ENCODE measurements at places on chromosomes 6 and 20.

DNA sequence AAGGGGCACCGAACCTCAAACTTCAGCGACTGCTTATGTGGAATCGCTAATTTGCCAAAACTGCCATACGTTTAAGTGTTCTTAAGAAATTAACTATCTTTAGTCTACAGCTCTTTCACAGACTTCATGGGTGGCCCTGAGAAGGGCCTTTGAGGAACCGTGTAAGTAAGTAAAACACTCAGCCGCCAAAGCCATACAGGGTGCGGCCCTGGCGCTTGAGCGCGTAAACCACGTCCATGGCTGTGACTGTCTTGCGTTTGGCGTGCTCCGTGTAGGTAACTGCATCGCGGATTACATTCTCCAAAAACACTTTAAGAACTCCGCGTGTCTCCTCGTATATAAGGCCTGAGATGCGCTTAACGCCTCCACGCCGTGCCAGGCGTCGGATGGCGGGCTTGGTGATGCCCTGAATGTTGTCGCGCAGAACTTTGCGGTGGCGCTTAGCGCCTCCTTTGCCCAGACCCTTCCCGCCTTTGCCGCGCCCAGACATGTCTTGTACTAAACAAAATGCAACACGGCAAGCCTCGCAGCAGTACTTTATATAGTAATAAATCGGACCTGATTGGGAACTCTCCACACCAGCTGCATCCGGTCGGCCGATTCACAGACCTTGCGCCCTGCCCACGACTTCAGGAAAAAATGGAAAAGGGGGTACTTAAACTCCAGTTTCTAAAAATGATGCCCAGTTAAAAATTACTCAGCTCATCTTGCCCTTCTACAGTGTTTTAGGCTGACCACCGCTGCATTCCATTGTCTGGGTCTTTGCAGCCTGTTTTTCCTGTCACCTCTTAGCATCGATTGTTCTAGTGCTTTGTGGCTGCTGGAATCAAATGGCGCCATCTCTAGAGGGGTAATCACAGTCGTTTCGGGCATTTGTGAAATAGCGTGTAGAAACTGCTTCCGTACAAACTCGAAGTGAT, 38.9 kb downstream of the OR2B2 start:
- DNase-seq, result no peak

DNA sequence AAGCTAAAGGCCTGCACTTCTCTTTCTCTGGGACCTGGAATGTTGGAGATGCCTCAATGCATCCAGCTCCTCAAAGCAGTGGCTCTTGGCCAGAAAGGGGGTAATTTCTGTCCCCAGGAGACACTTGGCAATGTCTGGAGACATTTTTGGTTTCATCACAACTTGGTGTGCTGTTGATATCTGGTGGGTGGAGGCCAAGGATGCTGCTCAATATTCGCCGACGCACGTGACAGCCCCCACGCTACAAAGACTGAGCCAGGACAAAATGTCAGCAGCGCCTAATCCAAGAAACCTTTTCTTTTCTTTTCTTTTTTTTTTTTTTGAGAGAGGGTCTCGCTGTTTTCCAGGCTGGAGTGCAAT, 79.8 kb downstream of the SULF2 start:
- no peak for DNase-seq

DNA sequence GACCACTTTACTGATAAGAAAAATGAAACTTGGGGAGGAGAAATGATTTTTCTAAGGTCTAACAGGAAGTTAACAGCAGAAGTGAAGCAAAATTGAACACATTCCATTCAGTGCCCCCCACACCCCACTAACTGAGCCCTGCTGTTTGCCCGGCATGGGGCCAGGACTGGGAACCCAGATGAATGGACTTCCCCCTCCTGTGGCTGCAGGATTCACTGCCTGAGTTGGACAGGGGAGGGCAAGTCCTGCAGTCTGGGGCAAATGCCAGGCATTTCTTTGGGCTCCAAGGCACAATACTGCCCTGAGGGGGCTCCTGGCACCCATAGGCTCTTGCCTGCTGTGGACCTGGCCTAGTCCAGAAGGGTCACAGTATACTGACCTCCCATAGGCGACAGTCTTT, 28.3 kb downstream of the FYN start:
- no peak for DNase-seq

- no peak for DNase-seq
Observed at GRCh38 chr6:170098428-170099170, 192.3 kb downstream of the DLL1 start.

DNA sequence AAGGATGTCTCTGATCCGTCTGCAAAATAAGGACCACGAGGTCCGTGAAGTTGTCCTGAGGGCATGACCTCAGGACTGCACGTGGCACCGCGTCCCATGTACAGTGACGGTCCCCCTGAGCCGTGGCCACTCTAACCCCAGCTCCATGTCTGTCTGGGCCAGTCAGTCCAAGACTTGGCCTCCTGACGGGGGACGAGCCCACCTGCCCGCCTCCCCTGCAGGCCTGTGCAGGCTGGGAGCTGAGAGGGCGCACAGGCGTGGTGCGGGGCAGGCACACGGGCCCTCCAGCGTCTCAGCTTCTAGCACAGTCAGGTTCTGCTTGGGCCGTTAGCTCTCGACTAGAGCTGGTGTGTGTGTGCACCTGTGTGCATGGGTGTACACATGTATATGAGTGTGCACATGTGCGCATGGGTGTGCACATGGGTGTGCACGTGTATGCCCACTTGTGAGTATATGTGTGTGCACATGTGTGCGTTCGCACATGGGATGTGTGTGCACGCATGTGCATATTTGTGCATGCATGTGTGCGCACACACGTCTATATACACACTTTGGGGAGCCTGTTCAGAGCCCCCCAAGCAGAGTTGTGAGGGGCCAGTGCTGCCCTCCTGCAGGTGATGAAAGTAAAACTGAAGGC, 307.0 kb downstream of the TAF4 start:
- no peak for DNase-seq

DNA sequence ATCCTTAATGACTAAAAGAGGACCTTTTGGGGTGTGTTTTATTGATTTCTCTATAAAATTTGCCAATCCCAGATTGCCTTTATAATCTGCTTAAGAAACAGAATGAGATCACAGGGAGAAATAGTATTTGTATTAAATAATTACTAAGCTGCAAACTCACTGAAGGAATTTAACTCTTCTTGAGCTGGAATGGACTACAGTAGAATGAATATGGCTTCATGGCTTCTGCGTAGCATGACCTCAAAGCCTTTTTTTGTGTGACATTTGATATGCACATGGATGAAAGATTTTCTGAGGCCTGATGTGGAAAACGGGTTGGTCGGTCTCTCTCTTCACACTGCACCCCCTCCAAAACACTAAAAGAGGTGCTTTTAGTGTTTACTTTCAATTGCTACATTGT, 115.9 kb downstream of the QKI start:
- DNase-seq, result no peak

- no peak for DNase-seq
Observed at GRCh38 chr20:63933646-63934045, 22.6 kb downstream of the UCKL1 start.

DNA sequence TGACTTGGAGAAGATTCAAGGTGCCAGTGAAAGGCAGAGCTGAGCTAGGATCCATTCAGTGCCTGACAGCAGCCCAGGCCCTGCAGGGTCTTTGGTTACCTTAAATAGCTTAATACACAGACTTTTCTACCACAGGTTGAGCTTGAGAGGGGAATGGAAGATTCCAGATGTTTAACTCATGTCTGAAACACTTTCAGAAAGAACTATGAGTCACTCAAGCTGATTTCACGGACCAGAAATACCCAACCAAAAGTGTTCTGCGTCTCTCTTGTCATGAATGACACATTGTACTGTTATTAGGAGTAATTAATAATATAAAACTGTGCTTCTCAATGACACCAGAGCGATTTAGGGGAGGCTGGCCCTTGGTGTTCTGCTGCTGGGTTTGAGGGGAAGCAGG, 6.4 kb upstream of the PMEPA1 start:
- no peak for DNase-seq

DNA sequence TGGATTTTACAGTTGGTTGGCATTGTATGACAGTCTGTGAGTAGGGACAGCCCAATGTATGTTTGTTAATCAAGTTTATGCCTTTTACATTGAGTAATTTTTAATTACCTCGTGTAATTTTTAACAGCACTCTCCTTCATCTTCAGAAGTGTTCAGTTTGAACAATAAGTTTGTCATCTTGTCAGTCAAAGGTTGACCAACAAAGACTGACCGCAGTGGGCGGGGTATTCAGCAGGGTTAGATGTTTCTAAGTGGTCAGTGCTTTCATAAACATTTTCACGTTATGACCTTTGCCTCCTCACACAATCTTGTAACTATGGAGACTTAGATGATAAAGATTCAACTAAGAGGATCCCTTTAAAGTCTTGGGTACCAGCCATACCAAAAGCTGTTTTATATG, 40.8 kb downstream of the GFRA4 start:
- DNase-seq, result no peak

- DNase-seq, result no peak
Observed at GRCh38 chr20:38342216-38342615, 4.1 kb upstream of the LBP start.

- DNase-seq, result no peak
Observed at GRCh38 chr6:90420500-90420899, 123.9 kb upstream of the BACH2 start.

DNA sequence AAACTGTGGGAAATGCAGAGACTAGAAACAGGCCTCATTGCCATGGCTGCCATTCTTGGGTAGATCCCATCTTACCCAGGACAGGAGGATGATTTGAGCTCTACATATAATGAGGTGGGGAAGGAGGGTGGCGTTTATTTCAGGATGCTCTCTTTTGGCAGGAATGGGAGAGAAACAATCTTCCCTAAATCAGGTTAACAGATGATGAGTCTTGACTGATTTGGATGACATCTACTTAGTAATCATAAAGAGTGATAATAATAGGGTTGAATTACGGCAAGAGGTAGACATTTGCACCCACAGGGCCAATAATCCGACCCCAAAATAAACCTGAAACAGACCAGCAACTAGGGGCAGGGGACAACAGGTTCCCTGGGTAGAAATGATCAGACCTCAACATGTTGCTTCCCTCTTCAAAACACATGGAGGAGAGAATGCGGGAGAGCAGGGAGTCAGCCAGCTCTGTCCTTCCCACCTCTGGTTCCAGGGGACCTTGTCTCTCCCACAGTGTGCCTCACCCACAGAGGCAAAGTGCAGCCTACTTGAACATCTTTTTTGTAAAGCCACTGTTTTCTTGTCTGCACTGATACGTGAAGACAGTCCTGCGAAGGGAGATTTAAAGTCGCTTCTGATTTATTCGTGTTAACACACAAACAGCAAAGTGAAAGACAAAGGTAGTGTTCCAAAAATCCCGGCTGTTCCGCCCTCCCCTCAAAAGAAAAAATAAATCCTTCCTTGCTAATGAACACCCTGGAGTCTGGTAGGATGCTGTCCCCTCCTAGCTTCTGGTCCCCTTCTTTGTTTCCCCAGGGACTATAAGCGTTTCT, 3.9 kb downstream of the FOXQ1 start:
- DNase-seq, result no peak

- DNase-seq, result no peak
Observed at GRCh38 chr20:48676795-48677460, 150.9 kb downstream of the PREX1 start.

DNA sequence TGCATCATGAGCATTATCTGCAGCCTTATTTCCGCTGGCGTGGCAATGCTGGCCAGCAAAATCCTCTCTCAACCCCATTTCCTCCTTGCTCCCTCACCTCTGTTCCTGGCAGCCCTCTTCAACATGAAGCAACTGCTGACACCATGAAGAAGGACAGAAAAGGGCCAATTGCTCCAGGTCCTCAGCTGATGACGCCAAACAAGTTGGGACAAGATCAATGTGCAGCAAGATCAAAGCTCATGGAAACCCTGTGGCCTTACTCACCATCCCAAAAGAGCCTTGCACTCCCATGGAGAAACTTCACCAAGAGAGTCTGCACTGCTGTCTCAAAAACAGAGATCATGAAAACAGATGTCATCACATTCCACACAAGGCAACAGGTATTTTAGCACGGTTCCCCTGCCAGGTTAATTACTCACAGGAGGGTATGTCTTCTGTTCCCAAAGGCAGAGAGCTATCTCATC, 7.4 kb downstream of the GFOD1 start:
- no peak for DNase-seq

- no peak for DNase-seq
Observed at GRCh38 chr6:53486679-53487078, 58.2 kb downstream of the GCLC start.

GRCh38 chr6:155778336-155778735, 322.7 kb upstream of the NOX3 start:
- no peak for DNase-seq

- no peak for DNase-seq
Observed at GRCh38 chr20:49526568-49526967, 41.4 kb downstream of the PTGIS start.

- DNase-seq, result peak; percentile 20
Observed at GRCh38 chr20:40797425-40797824, 108.4 kb upstream of the MAFB start.

- DNase-seq, result no peak
Observed at GRCh38 chr20:51100617-51101016, 77.7 kb upstream of the KCNG1 start.

GRCh38 chr6:22300273-22300998, 3.6 kb upstream of the PRL start:
- no peak for DNase-seq

DNA sequence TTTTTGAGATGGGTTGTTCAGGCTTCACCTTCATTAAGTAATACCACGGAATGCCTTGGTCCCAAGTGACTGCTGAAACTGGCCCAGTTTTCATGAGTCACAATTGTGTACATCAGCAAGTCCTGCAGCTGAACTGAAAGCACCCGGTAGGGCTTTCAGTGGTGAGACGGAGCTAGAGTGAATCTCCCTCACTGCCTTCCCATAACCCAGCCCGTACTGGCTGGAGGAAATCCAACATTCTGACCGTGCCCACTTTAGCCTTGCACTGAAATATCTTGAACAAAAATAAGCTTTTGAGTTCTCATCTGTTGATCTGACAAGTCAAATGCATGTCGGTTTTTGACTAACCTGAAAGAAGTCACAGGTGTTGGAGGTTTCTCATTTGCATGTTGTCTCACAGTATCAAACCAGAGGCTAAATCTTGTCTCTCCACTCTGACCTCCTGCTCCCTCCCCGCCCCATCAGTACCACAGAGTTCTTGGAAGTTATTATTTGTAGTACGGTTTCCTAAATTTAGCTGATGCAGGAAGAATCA, 35.9 kb downstream of the DUSP22 start:
- DNase-seq, result peak; percentile 86

DNA sequence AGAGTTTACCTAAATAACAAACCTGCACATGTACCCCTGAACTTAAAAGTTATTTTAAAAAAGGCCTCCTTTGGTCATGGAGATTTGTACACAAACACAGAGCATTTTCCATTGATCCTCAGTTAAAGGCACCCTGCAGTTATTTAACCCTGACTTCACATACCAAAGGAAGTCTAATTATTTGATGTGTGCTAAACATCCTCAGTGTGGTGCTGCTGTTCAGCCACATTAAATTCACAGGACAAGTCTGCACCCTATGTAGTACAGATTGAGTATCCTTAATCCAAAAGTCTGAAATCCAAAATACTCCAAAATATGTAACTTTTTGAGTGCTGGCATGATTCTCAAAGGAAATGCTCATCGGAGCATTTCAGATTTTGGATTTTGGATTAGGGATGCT, 21.4 kb downstream of the KCNQ5 start:
- DNase-seq, result no peak

GRCh38 chr20:13008761-13009681, at the start of gene SPTLC3:
TSS of gene SPTLC3 (plus strand) at chr20:13008972. CDS start at chr20:13009268, 296 bp downstream.
- DNase-seq, result no peak

Data from H54 (cell line).